Activated CD4-positive, alpha-beta T cell treated with anti-CD3 and anti-CD28 coated beads, Interleukin-10, Interleukin-2, amounts not matched to agents 100 ng/mL and 50 ng/mL, durations not matched to agents 16 hours and 8 hours (primary cell): ENCODE measurements at places on chromosomes 12 and 14.
A peak's percentile ranks its signal among the peaks of the same experiment; 100 is the strongest.

GRCh38 chr12:130775953-130776856 is 60.1 kb upstream of the RIMBP2 start:
- DNase-seq: peak; percentile 45

DNA sequence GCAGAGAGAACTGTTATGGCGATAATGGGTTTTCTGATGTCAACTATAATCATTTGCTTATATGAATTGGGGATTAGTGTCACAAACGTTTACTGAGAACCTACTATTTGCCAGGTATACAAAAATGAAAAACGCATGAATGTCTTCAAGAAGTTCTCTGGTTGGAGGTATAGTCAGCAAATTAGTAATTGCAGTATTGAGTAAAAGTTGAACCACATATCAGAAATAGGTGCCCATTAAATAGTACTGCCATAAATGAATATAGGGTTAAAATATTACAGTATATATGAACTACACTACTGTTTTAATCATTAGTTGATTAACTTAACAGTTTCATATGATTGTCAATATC is 60.0 kb downstream of the PTPRB start:
- DNase-seq: no peak

GRCh38 chr12:91441246-91441645 is 258.6 kb upstream of the DCN start:
- no peak for DNase-seq

DNA sequence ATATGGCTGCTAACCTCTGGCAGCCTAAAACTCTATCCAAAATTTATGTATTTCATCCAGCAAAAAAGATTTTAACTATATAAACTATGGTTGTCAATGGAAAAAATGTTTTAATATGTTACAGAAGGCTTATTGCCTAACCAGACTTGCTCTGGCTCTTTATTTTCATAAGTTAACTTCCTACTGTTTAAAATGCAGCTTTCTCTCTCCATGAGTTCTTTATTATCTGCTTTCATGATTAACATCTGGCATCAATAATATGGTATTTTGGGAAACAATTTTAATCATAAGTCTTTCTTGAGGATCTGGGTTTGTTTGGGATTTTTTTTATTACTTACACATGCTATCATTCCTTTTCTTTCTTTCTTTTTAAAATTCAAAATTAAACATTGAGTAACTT is 20.5 kb downstream of the KERA start:
- DNase-seq: no peak

- no peak for DNase-seq
Observed at GRCh38 chr12:28268608-28269229, 78.5 kb downstream of the CCDC91 start.

- no peak for DNase-seq
Observed at GRCh38 chr12:129961856-129962255, 58.0 kb upstream of the TMEM132D start.

GRCh38 chr14:50856660-50857059 is 15.2 kb upstream of the ABHD12B start:
- no peak for DNase-seq

DNA sequence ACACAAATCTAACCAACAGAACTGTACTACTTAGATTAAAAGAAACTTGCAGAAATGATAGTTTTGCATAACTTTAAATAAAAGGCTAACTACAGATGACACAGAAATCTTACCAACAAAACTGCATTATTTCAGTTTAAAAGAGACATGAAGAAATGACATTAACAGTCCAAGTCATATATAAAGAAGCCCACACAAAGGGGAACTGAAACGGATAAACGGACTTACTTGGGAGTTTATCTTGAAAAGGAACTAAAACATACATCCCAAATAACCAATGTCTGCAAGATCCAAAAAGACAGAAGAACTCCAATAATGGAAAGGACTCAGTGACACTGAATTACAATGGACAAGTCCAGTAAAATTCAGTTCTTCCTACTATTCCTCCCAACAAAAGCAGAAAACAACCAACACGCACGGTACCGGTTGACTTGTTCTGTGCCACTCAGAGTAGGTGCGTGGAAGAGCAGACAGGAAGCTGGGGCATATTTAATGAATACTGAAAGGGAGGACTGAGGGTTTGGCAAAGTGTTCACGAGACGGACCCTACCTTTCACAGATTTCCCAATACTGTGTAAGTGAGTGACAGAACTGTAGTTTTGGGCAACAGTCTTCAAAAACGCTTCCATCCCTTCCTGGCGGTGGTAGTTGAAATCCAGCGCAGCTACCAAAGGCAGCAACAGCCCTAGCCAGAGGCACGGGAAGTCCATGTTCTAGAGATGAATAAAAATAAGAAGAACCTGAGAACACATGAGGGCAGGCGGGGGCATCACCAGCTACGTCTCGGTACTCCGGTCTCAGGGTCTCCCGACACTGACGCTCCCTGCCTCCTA is 627 bp downstream of the CPM start:
- peak; percentile 36 for DNase-seq

DNA sequence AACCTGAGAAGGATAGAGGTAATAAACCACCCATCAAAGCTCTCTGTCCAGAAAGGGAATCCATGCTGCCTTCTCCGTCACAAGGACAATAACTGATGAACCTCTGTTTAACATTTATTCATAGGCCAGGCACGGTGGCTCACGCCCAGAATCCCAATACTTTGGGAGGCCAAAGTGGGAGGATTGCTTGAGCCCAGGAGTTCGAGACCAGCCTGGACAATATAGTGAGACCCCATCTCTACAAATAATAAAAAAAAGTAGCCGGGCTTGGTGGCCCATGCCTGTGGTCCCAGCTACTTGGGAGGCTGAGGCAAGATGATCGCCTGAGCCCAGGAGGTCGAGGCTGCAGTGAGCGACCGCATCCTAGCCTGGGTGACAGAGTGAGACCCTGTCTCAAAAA is 7.1 kb upstream of the FOS start:
- DNase-seq: no peak

DNA sequence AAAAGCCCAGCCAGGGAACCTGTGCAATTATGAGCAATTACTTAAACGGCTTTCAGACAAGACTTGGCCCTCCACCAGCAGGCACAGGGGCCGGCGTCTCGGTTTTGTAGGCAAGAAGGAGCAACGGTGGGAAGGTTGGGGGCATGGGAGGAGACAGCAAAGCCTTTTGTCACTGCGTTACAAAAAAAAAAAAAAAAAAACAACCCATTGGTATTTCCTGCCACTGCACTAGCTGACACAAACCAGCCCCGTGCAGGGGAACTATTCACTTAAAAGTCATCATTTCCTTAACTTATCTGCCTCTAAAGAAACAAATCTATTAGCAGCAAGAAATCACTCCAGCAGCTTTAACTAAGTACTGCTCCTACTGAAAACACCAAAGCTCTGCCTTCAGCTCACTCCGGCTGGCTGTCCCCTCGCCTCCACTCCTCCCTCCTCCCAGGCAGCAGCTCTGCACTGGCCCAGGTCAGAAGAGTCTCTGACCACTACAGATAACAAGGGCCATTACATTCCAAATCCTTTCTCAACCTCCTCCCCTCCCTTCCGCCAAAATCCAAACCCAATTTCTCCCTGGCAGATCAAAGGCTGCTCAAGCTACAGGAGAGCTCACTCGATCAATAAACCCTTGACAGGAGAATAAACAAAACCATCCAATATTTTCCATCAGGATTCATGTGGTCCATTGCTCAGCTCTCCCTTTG is 105.2 kb upstream of the CDKN3 start:
- DNase-seq: no peak

DNA sequence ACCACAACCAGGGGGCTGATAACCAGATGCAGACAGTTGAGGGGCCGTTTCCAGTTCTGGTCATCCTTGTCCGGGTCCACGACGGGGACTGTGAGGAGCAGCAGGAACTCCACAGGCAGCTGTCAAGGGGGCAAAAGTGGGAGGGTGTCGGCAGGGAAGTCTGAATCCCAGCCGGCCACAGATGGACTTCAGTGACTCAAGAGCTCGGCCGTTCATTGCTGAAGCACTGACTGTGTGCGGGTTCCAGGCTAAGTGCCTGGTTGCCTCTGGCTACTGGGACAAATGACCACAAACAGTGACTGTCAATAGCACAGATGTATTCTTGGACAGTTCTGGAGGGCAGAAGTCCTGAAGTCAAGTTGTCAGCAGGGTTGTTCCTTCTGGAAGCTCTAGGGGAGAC is 19.6 kb downstream of the SLC8B1 start:
- DNase-seq: no peak

DNA sequence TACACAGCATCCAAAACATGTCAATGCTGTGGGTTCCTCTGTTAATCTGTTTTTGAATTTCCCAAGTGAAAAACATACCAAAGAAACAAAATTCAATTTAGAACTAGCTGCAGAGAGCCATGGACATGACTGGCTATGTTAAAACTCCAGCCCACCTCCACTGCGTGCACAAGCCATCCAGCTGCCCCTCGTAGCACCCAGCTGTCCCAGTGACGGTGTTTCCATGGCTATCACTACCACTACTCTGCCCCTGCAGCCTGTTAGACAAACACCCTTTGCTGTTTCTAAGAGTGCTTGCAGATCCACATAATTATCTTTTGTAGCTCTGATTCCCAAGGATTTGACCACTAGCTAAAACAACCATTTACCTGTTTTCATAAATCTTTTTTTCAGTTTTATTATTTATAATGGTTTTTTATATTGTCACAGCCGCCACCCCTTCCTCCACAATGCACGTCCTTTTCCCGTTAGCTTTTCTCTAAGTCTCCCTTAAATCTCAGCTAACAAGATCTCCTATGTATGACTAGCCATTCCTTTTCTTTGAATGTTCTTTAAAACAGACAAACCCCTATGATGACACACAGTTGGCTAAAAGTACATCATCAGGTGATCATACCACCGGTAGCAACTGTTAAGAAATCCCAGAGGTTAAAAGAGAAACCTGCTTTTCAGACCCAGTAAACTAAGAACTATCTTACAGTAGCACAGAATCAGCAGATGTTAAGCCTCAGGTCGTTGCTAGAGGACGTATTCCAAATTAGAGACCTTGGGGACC is 37.8 kb upstream of the NAA30 start:
- DNase-seq: no peak

DNA sequence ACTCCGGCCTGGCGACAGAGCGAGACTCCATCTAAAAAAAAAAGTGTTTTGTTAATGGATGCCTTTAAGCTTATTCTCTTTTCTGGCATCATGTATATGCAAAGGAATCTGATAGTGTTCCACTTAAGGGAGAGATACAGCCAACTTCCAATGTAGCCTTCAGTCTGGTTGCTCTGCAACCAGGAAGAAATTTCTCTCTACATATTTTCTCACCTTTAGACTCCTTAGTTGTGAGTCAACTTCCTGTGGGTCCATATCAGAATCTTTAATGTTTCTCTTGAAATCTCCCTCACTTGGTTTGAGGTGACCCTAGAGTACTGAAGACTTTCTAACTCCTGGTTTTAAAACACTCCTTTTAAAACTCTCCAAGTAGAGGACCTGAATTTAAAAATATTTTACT is 340.4 kb downstream of the SLC6A15 start:
- DNase-seq: no peak

DNA sequence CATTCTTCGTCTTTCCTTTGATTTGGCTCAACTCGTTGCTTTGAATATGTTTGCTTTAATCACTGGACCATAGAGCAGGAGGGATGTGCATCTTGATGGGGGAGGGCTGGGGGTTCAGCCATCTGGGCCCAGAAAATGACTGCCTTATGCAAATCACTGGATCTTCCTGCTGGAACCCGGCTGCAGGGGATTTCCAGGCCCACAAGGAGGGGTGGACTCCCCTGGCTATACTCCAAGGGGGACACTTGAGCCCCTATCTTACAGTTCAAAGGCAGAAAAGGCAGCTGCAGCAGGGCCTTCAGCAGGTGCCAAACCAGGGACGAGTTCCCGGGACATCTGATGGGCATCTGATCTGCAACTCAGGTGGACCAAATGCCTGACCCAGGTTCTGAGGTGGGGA is 122.5 kb downstream of the DICER1 start:
- no peak for DNase-seq

DNA sequence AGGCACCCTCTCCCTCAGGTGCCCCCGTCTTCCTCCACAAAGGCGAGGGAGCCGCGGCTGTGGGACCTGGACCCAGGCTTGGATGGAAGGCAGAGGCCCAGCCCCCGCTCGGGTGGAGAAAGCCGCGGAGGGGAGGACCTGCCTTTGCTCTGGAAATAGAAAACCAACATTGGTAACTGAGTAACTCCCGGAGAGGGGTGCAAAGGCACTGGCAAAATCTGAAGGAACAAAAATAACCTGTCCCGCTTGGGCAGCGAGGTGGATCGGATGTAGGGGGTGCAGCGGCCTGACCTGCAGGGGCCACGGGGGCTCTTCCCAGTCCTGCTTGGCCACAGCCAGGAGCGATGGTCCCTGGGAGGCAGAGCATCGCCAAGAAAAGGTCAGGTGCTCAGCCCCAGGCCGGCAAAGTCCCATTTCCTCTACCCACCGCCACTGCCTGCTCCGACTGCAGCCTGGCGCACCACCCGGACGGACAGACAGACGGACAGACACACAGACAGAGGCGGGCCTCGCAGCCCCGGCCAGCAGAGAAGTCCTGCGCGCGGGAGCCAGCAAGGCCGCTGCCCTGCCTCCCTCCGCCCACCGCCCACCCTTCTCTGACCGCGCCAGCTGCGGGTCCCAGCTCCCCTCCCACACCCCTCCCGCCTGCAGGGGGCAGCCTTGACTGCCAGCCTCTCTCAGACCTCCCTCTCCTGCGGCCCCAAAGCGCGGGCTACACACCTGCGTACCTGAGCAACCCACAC is 21.4 kb upstream of the TMEM106C start:
- DNase-seq: peak; percentile 38

- DNase-seq: no peak
Observed at GRCh38 chr12:76967181-76967885, 88.5 kb upstream of the CSRP2 start.

GRCh38 chr12:104411826-104412641 is 44.7 kb upstream of the CHST11 start:
- DNase-seq: no peak

- no peak for DNase-seq
Observed at GRCh38 chr14:23556700-23557440, 799 bp downstream of the THTPA start.

- no peak for DNase-seq
Observed at GRCh38 chr14:26730929-26731618, 133.2 kb upstream of the NOVA1 start.

GRCh38 chr14:89572596-89573398 is 155.8 kb upstream of the FOXN3 start:
- no peak for DNase-seq

DNA sequence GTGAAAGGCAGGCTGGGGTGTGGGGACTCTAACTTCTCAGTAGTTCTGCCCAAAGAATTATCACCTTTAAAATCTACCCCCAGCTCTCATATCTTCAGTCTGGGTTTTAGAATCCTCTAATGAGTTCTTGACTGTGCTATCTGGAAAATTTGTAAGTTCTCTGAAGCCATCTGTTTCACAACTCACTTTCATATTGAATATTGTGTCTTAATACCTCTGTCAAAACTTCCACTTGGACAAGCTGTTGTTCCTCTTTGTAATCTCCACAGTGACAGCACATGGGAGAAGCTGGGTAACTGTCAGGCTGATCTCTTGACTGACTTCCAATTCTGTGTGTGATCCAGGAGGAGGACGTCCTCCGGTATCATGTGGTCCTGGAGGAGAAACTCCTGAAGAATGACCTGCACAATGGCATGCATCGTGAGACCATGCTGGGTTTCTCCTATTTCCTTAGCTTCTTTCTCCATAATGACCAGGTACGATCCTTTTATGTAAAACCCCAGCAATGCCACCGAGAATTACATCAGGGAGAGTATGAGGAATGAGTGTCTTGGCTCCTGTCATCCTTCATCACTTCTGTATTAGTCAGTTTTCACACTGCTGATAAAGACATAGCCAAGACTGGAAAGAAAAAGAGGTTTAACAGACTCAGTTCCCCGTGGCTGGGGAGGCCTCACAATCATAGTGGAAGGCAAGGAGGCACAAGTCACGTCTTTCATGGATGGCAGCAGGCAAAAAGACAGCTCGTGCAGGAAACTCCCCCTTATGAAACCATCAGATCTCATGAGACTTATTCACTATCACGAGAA is 111.9 kb downstream of the STAB2 start:
- peak; percentile 53 for DNase-seq
